ENCODE measurements at places on chromosomes 2 and 18.
A peak's percentile ranks its signal among the peaks of the same experiment; 100 is the strongest.

GRCh38 chr2:36464006-36464721, 108.6 kb downstream of the CRIM1 start:
- no peak for DNase-seq

DNA sequence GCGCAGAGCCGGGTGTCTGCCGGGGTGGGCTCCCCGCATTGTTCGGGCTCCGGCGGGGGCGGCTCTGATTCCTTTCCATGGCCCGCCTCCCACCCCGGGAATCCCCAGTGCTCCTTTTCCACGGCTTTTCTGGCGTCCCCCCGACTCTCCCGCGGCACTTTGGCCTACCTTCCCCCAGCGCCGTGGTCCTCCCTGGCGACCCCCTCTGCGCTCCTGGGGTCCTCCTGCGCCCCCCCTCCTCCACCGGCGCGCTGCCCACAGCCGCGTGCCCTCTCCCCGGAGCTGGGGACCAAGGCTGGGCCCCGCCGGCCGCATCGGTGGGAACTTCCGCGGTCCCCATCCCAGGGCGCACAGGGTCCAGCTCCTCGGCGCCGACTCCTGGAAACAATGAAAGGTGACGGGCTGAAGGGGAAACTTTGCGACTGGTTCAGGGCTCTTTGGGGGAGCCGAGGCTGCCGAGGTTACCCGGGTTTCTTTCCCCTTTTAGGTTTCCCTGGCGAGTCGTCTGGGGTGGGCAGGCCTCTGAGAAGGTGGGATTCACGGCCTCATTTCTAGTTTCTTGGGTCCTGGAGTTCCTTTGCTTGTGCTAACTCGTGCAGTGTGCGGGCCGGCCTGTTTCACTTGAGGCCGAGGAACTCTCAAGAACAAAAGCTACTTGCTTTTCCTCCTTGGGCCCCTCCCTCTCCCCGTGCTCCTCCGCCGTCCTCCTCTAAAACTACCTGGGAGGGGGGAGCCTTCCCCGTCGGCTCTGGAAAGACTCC, 2.2 kb downstream of the TGIF1 start:
- DNase-seq, result peak; percentile 42

GRCh38 chr2:217685255-217685605, 317.6 kb downstream of the TNS1 start:
- DNase-seq, result no peak

DNA sequence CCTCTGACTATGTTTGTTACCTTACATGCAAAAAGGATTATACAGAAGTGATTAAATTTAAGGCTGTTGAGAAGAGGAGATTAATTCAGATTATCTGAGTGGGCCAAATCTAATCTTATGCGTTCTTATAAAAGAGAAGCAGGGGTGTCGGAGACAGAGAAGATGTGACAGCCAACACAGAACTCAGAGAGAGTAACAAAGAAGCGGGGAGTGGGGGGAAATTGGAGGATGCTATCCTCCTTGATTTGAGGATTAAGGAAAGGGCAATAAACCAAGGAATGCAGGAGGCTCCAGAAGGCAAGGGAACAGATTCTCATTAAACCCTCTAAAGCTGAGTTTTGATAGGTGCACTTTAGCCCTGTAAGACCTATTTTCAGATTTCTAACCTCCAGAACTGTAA, 291.3 kb upstream of the REG3G start:
- DNase-seq, result no peak

DNA sequence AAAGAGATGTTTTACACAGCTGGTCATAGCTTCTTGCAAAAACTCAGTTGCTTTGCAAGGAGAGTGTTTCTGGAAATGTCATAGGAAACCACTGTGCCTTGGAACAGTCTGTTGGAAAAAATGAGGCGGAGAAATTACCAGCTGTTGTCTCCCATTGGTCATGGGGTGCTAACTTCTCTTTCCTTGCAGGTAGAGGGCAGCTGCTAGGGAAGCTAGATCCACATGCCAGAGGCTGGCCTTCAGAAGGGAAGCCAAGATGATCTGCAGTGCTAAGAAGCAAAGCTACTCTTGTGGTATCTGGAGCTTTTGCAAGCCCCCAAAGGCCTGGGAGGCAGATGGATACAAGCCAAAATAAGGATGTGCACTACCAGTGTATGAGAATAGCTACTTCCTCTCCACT, 34.8 kb upstream of the LAMA1 start:
- DNase-seq, result no peak

DNA sequence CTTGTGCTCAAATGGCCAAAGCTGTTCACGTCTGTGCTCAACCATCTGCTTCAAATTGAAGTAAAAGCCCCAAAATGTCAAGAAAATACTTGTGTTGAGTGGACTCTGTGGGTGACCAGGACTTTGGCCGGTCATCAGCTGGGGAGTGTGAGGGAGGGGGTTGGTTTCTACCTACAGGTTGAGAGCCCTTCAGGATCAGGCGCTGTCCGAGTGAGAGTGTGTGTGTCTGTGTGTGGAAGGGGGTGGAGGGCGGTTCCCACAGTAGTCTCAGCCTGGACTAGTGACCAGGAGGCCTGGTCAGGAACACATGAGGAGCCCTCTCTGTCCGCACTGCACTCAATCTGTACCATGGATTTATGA, 34.2 kb downstream of the ATOH8 start:
- no peak for DNase-seq

DNA sequence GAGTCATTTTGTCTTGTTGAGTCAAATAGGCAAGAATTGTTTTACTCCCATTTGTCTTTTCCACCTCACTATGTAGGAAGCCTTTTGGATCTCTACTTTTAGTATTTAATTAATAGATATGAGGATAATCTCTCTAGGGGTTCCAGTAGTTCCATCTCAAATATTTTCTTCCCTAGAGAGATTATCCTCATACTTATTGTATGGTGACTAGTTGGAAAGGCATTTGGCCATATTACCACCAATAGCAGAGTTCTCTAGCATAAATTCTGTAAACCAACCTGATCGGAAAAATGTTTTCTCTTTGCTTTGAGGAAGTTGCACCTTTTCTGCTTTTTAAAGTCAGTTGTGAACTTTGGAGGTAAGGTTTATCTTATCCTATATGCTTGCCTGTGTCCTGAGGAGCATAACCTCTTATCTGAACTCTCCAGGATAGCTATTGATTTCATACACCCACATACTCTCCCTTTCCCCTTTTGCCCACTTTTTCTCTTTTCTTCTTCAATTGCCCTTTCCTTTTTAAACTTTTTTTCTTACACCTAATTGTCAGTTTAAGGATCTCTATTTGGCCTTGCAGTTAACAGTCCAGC, 100.8 kb downstream of the GALNT1 start:
- no peak for DNase-seq

- DNase-seq, result no peak
Measured at GRCh38 chr2:22817197-22817596, 567.8 kb upstream of the KLHL29 start.

GRCh38 chr2:26081556-26081955, 47.7 kb downstream of the RAB10 start:
- DNase-seq, result no peak

DNA sequence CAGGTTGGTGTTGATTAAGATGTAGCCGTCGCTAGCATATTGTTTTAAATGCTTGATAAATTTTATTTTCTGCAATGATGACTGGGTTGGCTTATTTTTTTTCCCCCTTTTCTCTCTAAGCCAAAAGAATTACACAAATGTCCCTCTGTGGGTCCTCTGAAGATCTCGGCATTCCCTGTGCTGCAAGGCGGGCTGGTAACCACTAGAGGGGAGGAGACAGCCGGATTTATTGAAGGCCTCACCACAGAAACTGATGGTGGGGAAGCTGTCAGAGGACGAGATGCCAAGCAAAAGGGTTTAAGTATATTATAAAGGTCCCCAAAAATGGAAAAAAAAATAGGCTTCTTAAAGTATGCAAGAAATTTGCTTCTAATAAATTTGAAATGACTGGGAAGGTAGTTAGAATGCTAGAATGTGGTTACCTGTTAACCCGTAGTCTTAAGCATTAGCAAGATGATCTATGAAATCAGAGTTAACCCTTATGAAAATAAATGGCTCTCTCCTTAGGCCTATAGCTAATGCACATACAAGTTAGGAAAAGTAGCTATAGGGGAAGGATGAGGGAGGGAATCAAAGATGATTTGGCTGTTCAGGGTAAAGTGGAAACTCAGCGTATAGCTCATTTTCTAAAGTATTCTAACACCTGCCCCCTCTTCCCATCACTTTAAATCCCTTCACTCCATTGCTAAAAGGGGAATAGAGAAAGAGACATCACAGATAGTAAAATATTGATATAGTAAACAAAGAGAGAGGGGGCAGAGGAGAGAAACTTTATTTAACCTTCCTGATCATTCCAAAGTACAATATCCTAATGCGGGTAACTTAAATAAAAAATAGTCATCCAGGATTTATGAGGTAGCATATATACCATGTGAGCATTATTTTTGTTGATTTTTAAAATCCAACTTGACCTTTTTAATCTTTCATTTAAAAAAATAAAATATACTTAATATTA, 894.5 kb upstream of the POU3F3 start:
- no peak for DNase-seq

GRCh38 chr18:45802814-45803492, 22.5 kb upstream of the SIGLEC15 start:
- DNase-seq, result no peak

GRCh38 chr2:237612527-237613357, 14.6 kb upstream of the LRRFIP1 start:
- DNase-seq, result no peak

GRCh38 chr18:80154293-80154692, 45.2 kb downstream of the ADNP2 start:
- peak; percentile 43 for DNase-seq

- no peak for DNase-seq
Measured at GRCh38 chr18:23851470-23852002, 162.3 kb downstream of the LAMA3 start.

DNA sequence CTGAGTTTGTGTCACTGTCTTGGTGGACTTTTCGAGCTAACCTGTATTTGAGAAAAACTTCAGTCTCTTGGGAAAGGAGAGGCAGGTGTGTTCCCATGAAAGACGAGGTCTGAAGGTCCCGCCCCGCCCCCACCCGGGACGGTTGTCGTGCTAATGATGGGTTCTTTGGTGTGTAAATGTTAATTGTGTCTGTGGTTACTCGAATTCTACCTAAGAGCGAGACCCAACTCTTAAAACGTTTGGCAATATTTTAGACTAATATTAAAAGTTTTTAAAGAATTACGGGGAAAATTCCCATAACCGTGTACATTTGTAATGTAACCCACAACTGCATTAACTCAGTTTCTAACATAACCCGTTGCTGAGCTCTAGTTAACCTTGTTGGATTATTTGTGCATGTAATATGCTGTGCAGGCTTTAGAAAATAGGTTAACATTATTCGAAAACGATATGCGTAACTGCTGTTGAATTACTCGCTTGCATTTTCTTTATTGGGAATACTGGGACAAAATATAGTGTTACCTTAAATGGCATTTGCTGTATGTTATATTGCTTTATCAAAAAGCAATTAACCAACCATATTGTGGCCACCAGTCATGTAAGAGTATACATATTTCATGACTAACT, 833 bp downstream of the EPB41L5 start:
- DNase-seq, result peak; percentile 5

GRCh38 chr2:173858291-173858731, 106.9 kb downstream of the SP3 start:
- DNase-seq, result no peak

- DNase-seq, result no peak
Measured at GRCh38 chr18:54257015-54257414, 12.3 kb upstream of the POLI start.

DNA sequence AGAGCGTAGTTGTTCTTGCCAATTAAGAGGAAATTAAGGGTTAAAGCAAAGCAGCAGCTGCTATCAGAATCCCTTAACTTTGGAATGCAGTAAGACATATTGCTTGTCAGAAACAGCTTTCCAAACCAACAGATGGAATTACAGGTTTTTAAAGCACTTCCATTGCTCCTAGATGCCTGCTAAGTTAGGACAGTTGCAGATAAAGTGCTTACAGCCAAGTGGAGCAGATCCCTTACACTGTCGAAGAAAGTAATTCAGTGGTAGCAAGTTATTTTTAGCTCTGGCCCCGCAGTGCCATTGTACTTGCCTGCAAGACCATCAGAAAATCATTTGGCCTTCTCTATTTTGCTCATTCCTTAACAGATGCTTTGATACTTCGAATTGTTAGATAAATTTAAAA, 5.4 kb downstream of the PDK1 start:
- DNase-seq, result no peak

GRCh38 chr2:190280565-190281350, 38.9 kb downstream of the HIBCH start:
- DNase-seq, result no peak

DNA sequence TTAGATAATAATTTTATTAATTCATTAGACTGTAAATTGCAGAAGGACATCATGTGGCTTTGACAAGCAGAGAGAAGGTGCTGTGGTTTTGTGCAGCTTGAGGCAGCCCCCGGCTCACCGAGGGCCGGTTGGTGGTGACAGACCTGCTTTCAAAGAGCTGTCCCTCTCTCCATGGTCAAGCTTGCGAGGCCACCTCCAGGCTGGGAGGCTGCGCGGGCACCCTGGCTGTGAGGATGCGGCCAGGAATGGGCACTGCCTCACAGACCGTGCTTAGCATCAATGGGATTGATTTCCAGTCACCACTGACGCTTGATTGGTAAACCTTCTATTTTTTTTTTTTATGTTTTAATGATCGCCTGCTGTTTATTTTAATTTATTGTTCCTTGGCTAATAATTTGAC, 690.9 kb downstream of the GALR1 start:
- no peak for DNase-seq

DNA sequence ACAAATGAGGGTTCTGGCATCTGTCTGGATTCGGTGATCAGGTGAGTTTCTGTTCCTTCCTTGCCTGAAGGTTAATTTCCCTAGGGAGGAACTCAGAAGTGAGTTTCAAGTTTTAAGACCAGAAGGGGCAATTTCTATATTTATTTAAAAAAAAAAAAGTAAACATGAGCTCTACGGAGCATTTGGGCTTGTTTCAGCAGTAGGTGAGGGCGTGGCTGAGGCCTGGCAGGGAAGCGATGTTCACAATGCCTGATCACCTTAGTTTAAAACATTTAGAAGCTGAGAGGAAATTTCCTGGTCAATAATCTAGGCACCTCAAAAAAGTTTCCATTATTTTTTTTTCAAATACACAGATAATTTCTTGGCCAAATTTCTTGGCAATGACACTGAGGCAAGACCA, 629.1 kb downstream of the DPP10 start:
- no peak for DNase-seq

GRCh38 chr2:4964579-4964978, 727.6 kb upstream of the SOX11 start:
- DNase-seq, result no peak

GRCh38 chr2:198441246-198441645, 636.9 kb downstream of the PLCL1 start:
- DNase-seq, result no peak

- no peak for DNase-seq
Measured at GRCh38 chr18:59218018-59218417, 1.9 kb upstream of the GRP start.

DNA sequence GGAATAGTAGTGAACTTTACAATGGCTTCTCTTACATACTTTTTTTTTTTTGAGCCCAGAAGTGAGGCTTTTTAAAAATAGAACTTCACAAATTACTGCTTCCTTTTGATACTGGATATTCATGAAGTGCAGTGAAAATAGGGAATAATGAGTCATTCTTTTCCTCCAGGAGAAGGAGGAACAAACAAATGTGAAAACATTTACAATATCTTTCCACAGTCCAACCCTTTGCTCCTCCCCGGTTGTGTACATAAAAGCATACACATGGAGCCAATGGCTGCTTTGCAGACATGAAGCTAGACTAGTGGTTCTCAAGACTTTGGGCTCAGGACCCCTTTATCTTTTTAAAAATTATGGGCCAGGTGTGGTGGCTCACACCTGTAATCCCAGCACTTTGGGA, 266.9 kb downstream of the GBX2 start:
- no peak for DNase-seq

Measured in CD4-positive, alpha-beta T cell treated with Interleukin-12 subunit alpha and Interleukin-12 subunit beta, for 1 hour (primary cell).